ENCODE measurements at places on chromosomes 4 and X.
A peak's percentile ranks its signal among the peaks of the same experiment; 100 is the strongest.

DNA sequence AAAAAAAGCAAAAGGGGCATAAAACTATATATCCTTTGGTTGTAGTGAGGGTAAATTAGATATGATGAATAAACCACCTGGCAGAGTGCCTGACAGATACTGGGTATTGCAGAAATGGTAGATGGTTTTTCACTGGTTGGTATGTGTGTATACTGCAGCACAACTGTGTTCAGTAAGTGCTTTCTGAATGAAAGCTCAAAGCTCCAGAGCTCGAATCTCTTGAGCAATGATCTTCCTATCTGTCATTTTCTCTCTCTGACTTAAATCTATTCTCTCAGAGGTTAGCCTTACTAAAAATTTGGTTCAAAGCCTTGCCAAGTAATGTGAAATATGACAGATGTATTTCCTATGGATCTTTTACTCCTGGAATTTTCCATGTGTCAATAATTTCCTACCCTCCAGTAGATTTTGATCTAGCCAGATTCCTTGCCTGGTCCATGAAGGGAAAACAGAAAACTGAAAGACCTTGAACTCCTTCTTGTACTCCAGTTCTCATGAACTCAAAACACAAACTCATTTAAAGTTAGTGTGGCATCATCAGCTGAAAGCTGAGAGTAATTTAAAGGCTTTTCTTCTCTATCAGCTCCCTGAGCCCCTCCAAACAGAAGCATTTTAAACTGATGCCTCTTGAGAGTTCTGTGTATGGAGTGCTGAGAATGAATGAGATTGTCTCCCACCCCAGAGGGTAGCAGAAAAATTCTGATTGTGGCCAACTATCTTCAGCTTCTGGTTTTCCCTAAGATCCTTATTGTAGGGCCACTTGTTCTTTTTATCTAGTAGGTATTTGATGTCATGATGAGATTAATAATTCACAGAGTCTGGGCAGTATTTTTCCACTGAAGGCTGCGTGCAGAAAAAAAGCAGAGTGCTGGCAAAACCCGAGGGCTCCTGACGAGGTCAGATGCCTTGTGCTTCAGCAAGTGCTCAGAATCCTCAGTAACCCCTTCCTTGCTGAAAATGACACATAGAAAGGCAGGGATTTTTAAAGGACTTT lies 363.4 kb upstream of the BOD1L1 start:
- no peaks in the 10 kb centered on the region for H3K36me3 ChIP-seq
- no peak overlapping the region for H3K27ac ChIP-seq
- no peak for DNase-seq
- H3K4me3 ChIP-seq: no peak overlapping the region
- H3K27me3 ChIP-seq: no peaks in the 10 kb centered on the region

DNA sequence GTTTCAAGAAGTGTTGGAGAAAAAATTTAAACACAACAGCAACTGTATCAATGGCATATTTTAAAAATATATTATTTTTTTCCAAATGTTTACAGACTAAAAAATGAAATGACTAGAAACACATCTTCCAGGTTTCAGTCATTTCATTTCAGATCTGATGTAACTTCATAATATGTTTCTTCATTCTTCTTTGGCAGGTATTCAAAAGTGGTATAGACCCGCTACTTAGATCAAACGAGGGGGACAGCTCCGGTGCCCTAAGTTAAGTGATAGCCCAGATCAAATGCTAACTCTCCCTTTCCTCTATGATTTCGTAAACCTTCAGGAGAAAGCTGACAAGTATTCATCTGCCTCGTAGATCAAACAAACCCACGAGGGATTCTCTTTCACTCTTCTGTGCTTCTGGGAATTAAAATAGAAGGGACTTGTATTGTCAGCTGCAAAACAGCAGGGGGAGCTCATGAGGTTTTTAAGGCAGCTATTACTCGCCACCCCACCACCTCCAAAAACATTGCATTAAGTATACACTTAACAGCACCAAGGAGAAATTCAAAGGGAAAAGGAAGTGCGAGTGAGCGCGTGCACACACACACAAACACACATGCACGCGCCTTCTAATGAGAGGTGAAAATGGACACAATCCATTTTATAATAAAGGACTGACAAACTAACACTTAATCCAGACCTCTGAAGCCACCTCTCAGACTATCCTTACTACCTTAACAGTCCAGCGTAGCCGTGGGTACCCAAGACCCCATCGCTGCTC lies 21.4 kb downstream of the HELT start:
- H3K4me3 ChIP-seq: no peak overlapping the region
- H3K4me1 ChIP-seq: no peaks in the 10 kb centered on the region
- H3K27ac ChIP-seq: peak overlapping the region; percentile 46
- H3K27me3 ChIP-seq: no peaks in the 10 kb centered on the region
- H3K36me3 ChIP-seq: no peaks in the 10 kb centered on the region

GRCh38 chr4:54587107-54587891 lies 70.5 kb upstream of the KIT start:
- no peaks in the 10 kb centered on the region for H3K27me3 ChIP-seq
- no peak overlapping the region for H3K27ac ChIP-seq
- no peaks in the 10 kb centered on the region for H3K36me3 ChIP-seq
- no peaks in the 10 kb centered on the region for H3K4me1 ChIP-seq

DNA sequence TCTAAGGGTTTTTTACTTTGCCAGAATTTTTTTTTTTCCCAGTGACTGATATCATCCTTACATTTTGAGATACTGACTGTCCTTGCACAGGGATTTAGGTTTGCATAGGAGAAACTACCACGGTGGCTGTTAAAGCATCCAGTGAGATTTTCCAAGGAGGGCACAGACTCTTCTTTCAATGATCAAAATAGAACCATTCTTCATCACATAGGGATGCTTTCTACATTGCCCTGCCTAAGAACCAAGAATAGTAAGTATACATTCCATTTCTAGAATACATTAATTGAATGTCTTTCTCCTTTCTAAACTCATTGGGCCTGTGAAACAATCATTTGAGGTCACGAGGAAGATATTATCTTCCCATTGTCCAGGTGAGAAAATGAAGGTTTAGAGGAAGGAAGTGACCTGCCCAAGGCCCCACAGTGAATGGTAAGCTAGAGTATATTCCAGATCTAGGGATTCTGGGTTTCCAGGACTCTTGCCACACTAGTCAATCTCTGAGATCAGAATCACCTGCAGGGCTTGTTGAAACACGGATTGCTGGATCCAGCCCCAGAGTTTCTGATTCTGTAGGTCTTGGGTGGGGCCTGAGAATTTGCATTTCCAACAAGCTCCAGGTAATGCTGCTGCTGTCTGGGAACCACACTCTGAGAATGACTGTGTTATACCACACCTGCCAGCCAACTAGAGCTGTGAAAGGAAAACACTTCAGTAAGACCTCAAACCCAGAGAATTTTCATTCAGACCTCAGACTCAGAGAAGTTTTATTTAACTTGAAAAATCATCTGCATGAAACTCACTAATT lies 17.7 kb upstream of the TMEM154 start:
- no peaks in the 10 kb centered on the region for H3K27me3 ChIP-seq
- 0 out of 2 replicates have a peak, but pooled peaks cover 7% of the 10 kb centered on the region for H3K4me1 ChIP-seq
- H3K27ac ChIP-seq: peak overlapping the region; percentile 60
- DNase-seq: no peak

- DNase-seq: no peak
- H3K4me3 ChIP-seq: no peak overlapping the region
- H3K27me3 ChIP-seq: peaks cover 29% of the 10 kb centered on the region
- no peaks in the 10 kb centered on the region for H3K36me3 ChIP-seq
- no peak overlapping the region for H3K27ac ChIP-seq
These were observed 20.1 kb downstream of the ADRA2C start for GRCh38 chr4:3786196-3786869.

DNA sequence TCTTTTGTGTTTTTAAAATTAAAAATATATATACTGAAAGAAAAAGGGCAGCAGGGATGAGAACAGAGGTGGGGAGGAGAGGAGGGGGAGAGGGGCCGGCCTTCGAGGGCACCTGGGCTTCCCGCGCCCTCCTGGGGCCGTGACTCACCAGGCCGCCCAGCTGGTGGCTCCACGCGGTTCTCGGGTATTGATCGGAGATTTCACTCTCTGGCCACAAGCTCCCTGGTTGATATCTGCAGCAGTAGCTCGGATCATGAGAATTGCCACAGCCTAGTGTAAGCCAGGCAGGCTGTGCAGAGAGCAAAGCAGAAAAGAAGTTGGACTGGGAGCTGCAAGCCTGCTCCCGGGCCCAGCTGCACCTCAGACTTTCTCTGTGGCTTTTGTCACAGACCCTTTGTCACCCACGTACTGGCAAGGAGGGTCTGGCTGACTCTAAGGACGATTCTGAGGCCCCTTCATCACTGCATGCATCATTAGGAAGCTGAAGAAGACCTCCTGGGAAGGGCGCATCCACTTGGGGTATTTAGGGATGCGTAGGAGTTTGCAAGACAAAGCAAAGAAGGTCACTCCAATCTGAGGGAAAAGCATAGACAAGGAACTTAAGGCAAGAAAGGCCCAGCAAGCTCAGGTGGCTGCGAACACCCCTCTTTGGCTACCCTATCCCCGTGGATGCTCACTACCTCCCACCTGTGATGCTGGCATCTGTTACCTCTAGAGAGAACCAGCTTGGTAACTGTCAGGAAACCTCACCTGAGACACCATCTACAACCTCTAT lies 71.7 kb downstream of the CPZ start:
- DNase-seq: no peak
- H3K27me3 ChIP-seq: peaks cover 50% of the 10 kb centered on the region
- no peaks in the 10 kb centered on the region for H3K36me3 ChIP-seq
- H3K27ac ChIP-seq: no peak overlapping the region
- H3K4me3 ChIP-seq: no peak overlapping the region

DNA sequence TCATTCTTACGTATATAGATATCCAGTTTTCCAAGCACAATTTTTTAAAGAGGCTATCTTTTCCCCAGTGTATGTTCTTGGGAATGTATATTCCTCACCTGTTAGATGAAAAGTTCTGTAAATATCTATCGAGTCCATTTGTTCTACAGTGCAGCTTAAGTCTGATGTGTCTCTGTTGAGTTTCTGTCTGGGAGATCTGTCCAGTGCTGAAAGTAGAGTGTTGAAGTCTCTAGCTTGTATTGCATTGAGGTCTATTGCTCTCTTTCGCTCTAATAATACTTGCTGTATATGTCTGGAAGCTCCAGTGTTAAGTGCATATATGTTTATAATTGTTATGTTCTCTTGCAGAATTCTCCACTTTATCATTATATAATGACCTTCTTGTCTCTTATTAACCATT lies 373.1 kb downstream of the PPARGC1A start:
- no peak overlapping the region for H3K4me3 ChIP-seq
- DNase-seq: no peak
- no peaks in the 10 kb centered on the region for H3K36me3 ChIP-seq
- H3K27me3 ChIP-seq: no peaks in the 10 kb centered on the region

- H3K27me3 ChIP-seq: no peaks in the 10 kb centered on the region
- H3K36me3 ChIP-seq: no peaks in the 10 kb centered on the region
- peak overlapping the region; percentile 83 for H3K27ac ChIP-seq
These were observed 105.1 kb downstream of the FNIP2 start for GRCh38 chr4:158873795-158874401.

GRCh38 chrX:135581496-135581895 lies 61.0 kb downstream of the INTS6L start:
- H3K27ac ChIP-seq: no peak overlapping the region
- H3K27me3 ChIP-seq: peaks cover 21% of the 10 kb centered on the region
- H3K36me3 ChIP-seq: no peaks in the 10 kb centered on the region
- DNase-seq: no peak
- no peaks in the 10 kb centered on the region for H3K4me1 ChIP-seq
- no peak overlapping the region for H3K4me3 ChIP-seq

DNA sequence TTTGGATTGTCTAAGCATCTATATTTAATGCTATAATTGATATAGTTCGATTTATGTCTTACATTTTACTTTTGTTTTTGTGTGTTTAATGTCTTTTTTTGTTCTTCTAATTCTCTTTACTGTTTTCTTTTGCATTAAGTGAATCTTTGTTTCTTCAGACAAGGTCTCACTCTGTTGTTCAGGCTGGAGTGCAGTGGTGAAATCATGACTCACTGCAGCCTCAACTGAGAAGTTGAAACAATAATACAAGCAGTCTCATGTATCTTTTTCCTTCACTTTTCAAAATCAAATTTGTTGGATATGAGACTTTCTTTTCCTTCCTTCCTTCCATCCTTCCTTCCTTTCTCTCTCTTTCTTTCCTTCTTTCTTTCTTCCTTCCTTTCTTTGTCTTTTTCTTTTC lies 1401.6 kb downstream of the ADGRL3 start:
- no peaks in the 10 kb centered on the region for H3K4me1 ChIP-seq
- no peaks in the 10 kb centered on the region for H3K36me3 ChIP-seq
- no peak overlapping the region for H3K4me3 ChIP-seq
- no peaks in the 10 kb centered on the region for H3K27me3 ChIP-seq
- DNase-seq: no peak
- no peak overlapping the region for H3K27ac ChIP-seq

GRCh38 chr4:139419388-139419914 lies 34.5 kb upstream of the RAB33B start:
- H3K36me3 ChIP-seq: peaks cover 3% of the 10 kb centered on the region
- no peak overlapping the region for H3K4me3 ChIP-seq
- no peaks in the 10 kb centered on the region for H3K4me1 ChIP-seq
- DNase-seq: no peak
- H3K27me3 ChIP-seq: no peaks in the 10 kb centered on the region
- no peak overlapping the region for H3K27ac ChIP-seq

- peaks cover 32% of the 10 kb centered on the region for H3K27me3 ChIP-seq
- H3K4me1 ChIP-seq: no peaks in the 10 kb centered on the region
- no peak overlapping the region for H3K27ac ChIP-seq
- no peaks in the 10 kb centered on the region for H3K36me3 ChIP-seq
- no peak for DNase-seq
These were observed 3.0 kb upstream of the CITED1 start for GRCh38 chrX:72308566-72309296.

GRCh38 chr4:25424539-25425228 lies 47.6 kb downstream of the ANAPC4 start:
- no peak for DNase-seq
- H3K4me1 ChIP-seq: no peaks in the 10 kb centered on the region
- no peak overlapping the region for H3K27ac ChIP-seq
- H3K27me3 ChIP-seq: no peaks in the 10 kb centered on the region
- H3K4me3 ChIP-seq: no peak overlapping the region

DNA sequence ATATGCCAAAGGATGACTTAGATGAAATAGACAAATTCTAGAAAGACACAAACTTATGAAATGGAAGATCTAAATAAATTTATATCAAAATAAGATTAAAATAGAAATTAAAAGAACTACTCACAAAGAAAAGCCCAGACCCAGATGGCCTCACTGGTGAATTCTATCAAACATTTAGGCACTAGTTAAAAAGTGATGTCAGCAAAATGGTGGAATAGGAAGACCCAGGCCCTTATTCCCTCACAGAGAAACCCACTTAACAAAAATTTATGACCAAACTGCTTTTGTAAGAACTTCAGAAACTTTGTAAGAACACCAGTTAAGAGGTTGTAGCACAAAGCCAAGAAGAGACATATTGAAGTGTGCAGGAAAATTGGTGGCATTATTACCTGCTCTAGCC lies 129.5 kb downstream of the GATB start:
- H3K27ac ChIP-seq: no peak overlapping the region
- no peak overlapping the region for H3K4me3 ChIP-seq
- H3K4me1 ChIP-seq: no peaks in the 10 kb centered on the region
- H3K27me3 ChIP-seq: no peaks in the 10 kb centered on the region
- DNase-seq: no peak
